NCI-H524 (cell line): ENCODE measurements at places on chromosomes 2 and 18.

GRCh38 chr2:137912371-137912770 is 51.9 kb upstream of the HNMT start:
- DNase-seq = peak; percentile 54

- DNase-seq = no peak
Measured at GRCh38 chr2:238465487-238466242, 38.9 kb downstream of the ASB1 start.

DNA sequence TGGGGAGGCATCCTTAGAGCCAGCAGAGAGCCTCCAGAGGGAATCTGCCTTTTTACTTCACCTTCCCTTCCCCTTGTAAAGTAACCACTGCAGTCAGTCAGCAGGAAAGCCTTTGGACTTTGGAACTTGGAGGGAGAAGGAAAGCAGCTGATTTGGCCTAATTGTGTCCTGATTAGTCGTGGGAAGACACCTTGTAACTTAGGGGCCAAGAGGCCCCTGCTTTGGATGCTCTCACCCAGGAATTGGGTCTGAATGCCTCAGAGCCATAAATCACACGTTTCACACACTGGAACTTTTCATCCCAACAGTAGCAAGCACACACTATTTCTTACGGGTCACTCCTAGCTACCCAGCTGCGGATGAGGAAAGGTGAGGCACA is 81.0 kb upstream of the PPM1B start:
- DNase-seq = peak; percentile 49

GRCh38 chr2:18159896-18160295 is 281.4 kb downstream of the KCNS3 start:
- peak; percentile 60 for DNase-seq

GRCh38 chr2:158809816-158810215 is 14.7 kb downstream of the DAPL1 start:
- DNase-seq = no peak

- no peak for DNase-seq
Measured at GRCh38 chr2:219216535-219216915, 2.2 kb downstream of the ABCB6 start.

GRCh38 chr18:62658028-62658427 is 57.3 kb upstream of the PHLPP1 start:
- DNase-seq = no peak

- no peak for DNase-seq
Measured at GRCh38 chr2:137951586-137951985, 12.7 kb upstream of the HNMT start.

GRCh38 chr18:79882522-79883241 is 68.8 kb downstream of the SLC66A2 start:
- DNase-seq = no peak

DNA sequence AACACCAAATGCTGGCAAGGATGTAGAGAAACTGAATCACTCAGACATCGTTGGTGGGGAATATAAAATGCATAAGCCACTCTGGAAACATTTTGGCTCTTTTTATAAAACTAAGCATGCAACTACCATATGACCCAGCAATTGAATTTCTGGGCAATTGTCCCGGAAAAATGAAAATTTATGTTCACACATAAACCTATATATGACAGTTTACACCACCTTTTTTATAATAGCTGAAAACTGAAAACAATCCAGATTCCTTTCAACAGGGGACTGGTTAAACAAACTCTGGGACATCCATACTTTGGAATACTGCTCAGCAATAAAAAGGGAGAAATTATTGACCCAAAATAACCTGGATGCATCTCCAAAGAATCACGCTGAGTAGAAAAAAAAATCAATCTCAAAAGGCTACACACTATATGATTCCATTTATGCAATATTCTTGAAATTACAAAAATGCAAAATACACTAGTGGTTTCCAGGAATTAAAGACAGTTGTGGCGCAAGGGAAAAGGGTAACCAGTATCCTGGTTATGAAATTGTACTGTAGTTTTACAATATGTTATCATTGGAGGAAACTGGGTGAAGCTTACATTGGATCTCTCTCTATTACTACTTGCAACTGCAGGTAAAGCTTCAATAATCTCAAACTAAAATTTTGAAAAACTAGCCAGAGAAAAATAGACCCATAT is 130.2 kb upstream of the PID1 start:
- no peak for DNase-seq

DNA sequence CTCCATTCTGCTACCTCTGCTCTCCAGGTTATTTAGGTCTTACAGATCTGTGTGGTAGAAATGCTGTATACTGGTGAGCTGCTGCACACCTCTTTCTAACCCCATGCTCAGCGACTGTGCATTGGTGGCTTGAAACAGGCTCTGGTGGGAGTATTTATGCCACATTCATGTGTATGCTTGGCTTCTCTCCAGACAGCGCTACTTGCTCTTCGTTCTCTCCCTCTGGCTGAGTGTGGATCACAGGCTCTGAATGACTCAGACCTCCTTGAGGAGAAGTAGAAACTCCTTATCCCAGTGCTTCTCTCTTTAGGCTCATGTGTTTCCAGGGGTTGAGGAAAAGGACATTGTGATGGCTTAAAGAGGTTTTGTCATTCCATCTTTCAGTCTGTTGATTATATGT is 54.9 kb downstream of the FHOD3 start:
- no peak for DNase-seq

DNA sequence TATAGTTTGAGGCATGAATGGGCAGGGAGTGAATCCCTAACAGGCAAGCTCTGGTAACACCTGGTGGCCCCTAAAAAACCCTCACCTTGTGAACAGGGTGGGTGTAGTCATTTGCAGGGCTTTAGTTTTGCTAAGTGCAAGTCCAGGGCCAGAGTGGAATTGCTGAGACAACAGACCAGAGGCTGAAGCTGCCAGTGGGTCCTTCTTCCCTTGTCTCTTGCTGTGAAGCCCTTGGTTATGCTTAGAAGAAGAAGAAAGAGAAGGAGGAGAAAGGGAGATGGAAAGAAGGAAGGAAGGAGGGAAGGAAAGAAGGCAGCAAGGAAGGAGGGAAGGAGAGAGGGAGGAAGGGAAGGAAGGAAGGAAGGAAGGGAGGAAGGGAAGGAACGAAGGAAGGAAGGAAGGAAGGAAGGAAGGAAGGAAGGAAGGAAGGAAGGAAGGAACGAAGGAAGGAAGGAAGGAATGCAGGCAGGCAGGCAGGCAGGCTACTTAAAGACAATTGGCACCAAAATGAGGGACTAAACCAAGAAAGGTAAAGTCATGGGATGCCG is 45.8 kb downstream of the SMAD7 start:
- DNase-seq = no peak

DNA sequence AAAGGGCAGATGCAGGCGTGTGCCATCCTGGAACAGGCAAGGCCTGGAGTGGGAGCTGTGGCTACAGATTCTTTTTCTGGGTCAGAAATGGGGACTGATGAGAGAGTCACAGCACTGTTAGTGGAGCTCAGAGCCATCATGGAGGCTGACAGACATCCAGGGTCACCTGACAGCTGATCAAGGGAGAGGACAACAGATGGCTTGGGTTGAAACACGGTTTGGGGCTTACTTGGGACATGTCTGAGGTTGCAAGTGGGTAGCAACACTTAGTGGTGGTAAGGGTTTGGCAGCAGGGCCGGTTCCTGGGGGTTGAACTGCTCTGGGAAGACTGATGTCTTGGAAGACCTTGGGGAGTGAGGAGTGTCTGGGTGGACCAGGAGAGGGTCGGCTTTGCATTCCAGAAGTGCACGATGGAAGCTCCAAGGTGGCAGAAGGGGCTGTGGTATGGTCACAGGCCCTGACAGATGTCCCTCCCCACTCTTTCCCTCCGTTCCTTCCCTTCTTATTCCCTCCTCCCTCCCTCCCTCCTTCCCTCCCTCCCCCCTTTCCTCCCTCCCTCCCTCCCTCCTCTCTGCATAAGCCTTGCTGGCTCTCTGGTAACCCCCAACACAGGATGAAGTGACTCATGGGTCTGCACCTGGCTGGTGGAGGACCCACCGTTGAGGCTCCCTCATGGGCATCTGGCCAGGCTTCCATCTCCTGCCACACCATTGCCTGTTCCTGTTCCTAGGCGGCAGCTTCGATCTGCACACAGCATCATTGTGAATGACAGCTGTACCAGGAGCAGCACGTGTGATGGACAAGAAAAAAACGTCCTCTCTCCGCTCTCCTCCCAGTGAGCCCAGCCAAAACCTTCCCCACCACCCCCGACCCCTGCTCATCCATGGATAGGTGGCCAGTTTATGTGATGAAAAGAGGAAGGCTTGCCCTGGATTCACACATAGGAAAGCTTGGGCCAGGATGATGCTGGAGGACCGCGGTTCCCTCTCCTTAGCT is 63.8 kb upstream of the RPL31 start:
- no peak for DNase-seq

- peak; percentile 73 for DNase-seq
Measured at GRCh38 chr18:60157810-60158209, 214.8 kb downstream of the MC4R start.

GRCh38 chr2:144683107-144683753 is 163.3 kb upstream of the ZEB2 start:
- no peak for DNase-seq

GRCh38 chr2:72220170-72220569 is 72.5 kb upstream of the CYP26B1 start:
- peak; percentile 83 for DNase-seq

- DNase-seq = no peak
Measured at GRCh38 chr2:238956676-238957075, 108.8 kb downstream of the TWIST2 start.

GRCh38 chr2:191304939-191305875 is 60.0 kb downstream of the MYO1B start:
- DNase-seq = peak; percentile 94

GRCh38 chr18:136433-136832 is 21.9 kb upstream of the USP14 start:
- no peak for DNase-seq

DNA sequence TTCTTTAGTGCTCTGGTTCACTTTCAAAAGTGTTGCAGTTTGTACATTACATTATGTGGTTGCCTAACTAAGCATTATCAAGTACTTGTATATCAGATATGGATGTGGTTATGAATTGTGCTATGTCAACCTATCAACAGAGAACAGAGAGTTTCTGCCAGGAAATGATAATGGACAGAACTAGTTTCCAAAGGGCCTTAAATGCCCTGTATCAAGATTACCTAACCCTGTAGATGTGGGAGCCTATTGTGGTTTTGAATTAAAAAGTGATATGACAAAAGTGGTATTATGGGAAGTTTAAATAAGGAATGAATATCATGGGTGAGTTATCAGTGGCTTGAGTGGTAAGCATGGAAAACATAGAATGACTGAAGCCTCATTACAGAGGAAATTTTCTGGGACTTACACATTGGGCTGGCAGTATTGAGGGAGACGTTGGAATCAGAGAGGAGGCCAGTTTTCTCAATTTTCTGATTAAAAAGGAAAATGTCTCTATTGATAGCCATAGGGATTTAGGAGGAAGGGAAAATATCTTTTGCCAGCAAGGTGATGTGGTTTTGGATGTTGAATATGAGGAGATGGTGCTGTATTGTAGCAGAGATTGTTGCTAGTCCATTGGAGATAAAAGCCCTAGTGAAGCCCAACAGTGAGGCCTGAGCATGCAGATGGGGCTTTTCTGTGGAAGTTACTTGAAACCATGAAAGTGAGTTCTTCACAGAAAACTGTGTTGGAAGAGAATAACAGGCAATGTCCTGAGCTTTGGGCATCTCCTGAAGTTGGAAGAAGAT is 140.7 kb downstream of the TTC27 start:
- DNase-seq = no peak

- DNase-seq = no peak
Measured at GRCh38 chr18:47747260-47747795, 183.1 kb downstream of the SMAD2 start.

GRCh38 chr2:105299290-105299689 is 30.2 kb downstream of the TGFBRAP1 start:
- no peak for DNase-seq

DNA sequence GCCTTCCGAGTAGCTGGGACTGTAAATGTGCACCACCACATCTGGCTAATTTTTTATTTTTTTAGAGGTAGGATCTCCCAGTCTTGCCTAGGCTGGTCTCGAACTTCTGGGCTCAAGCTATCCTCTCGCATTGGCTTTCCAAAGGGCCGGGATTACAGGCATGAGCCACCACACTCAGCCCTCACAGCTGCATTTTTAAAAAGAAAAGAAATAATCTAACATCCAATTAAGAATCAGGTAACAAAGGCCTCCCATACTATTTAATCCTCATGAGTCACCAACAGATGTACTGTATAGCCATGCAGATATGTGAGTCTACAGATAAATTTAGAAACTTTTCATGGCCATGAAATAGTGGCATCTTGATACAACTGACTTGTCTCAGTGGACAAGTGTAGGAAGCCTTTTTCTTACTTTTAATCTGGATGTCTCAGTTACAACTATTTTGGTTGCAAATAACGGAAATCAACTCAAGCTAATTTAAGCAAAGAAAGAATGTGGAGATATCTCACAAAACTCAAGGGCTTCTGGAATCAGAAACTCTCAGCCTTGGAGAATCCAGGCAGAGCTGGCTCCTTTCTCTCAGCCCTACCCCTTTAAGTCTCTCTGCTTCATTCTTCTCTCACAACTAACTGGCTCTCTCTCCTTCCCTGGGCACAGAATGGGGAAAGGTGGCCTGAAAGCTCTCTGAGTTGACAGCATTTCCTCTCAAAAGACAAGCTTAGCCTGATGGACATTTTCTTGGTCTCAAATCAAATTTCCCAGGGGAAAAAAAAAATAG is 12.8 kb upstream of the PPM1B start:
- DNase-seq = no peak

DNA sequence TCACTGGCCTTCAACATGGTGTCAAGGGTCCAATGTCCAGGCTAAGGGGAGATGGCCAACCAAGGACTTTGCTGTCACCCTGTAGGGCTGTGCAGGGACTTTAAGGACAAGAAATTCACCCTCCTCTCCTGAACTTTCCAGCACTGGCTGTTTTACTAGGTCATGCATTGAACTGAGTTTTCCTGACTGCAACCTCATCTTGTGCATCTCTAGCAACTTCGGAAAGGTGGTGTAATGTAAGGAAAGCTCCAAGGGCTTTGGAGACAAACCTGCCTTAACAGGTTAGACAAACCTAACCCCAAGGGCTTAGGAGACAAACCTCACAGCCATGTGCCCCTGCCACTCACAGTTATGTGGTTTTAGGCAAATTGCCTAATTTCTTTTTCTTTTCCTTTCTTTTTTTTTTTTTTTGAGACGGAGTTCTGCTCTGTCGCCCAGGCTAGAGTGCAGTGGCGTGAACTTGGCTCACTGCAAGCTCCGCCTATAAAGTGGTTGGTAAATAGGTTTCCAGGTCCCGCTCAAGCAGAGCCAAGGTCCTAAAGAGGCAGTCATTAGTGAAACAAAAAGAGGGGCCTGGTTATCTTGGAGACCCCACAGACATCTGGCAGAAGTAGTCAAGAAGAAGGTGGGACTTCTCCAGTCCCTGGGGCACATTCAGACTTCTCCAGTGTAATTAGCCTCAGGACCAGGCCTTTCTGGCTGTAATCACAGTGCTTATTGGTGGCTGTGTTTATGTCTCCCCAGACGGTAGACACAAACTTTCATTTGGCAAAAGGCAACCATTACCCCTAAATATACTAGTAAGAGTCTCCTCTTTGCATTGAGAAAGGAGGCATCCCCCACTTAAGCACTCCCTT is 37.6 kb upstream of the PMAIP1 start:
- no peak for DNase-seq

- no peak for DNase-seq
Measured at GRCh38 chr18:74856434-74856833, 258.8 kb downstream of the ZNF407 start.

GRCh38 chr2:240244543-240244942 is 104.1 kb upstream of the OTOS start:
- DNase-seq = no peak

- DNase-seq = no peak
Measured at GRCh38 chr2:159921752-159922404, 123.9 kb upstream of the CD302 start.
